ENCODE measurements at places on chromosomes 3 and 15.

DNA sequence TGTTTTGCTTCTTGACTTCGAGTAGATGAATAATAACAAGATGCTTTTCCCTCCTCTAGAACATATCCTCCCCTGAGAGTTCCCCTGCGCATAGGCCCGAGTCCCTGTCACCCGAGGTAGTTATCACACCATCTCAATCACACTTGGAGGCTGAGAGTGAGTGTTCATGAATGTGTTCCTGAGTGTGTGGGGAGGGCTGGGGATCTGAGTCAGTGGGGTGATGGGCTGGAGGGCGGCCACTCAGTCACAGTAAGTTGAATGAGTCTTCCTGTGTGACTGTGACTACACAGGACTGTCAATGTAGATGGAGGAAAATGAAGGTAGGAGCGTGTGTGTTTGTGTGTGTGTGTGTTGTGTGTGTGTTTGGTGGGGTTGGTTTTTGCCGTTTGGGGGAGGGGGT is 71.0 kb downstream of the SETD5 start:
- no peak for DNase-seq

DNA sequence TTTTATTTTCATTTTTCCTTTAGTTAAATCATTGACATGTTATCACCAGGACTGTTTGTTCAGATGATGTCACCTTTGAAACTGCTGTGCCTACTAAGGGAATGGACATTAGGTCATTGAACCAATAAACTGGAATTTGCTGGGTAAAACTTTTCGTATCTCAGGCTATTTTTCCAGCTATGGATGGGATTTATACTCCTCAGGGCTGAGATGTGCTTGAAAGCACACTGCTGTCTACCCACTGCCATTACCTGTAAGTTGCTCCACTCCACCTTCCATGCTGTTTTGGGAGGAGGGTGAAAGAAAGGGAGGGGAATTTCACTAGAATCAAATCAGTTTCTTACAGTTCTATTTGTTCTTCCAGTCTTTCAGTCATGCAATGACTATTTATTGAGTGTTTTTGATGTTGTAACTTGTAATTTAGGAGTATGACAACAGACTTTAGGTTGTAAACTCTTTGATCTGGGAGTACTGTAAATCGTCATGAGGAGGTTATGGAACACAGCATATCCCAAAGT is 11.3 kb downstream of the EHD4 start:
- no peak for DNase-seq

DNA sequence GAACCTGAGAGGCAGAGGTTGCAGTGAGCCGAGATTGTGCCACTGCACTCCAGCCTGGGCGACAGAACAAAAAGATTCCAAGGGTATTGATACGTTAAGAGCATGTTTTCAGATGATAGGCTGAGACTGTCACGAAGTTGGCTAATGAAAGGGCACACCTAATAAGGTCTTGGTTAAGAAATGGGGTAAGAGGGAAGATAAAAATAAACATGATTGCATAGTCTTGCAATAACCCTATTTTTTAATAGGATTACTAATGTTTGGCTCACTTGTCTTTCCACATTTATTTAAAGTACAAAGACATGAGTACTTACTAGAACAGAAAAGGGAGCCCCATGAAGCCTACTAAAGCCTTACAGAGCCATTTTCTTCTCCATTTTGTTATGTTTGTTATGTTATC is 109.0 kb downstream of the FRMD4B start:
- DNase-seq: no peak

- no peak for DNase-seq
Observed at GRCh38 chr3:140553591-140553990, 124.3 kb upstream of the TRIM42 start.

GRCh38 chr3:159273608-159274007 is 471.8 kb downstream of the MFSD1 start:
- no peak for DNase-seq

DNA sequence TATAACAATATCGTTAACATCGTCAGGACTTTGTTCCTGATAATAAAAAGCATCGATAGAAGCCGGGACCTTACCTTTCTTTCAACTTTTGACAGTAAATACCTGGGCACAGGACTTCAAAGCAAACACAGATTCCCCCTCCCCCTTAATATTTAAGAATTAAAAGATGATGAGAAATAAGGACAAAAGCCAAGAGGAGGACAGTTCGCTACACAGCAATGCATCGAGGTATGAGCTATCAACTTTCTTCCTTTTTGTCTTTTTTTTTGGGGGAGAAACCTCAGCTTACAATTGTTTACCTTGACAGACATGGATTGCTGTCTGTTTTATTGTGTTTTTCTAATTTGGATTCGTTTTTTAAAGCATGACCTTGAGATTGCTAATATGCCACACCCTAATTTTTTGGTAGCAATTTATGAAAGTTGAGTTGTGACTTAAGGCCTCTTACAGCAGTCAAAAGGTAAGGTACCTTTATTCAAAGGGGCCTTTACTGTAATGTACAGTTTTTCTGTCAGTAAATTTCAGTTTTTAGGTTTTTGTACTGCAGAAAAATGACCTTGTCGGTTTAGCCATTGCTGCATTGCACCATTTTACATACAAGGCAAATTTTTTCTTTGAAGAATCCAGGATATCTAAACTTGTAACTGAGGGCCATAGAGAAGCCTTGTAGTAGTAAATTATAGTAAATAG is 1.1 kb downstream of the CHD2 start:
- DNase-seq: no peak

- DNase-seq: no peak
Observed at GRCh38 chr3:32245200-32245599, 6.7 kb downstream of the CMTM8 start.
